ENCODE measurements at places on chromosomes 11 and 22. TPM values are rescaled to one million over a fixed set of nuclear protein-coding genes. Genes with fewer than 3 reads are reported as not detected.

GRCh38 chr11:67044496-67044895 lies 12.2 kb upstream of the RHOD start:
- no peak overlapping the region for H3K4me3 ChIP-seq
- peaks cover 3% of the 10 kb centered on the region for H3K36me3 ChIP-seq
- DNase-seq, result no peak
- H3K27me3 ChIP-seq, result no peaks in the 10 kb centered on the region
- H3K4me1 ChIP-seq, result peaks cover 28% of the 10 kb centered on the region

Gene SLC6A5
- not detected for total RNA-seq

GRCh38 chr22:25370322-25370721 lies 150.9 kb downstream of the CRYBB2 start:
- H3K27ac ChIP-seq, result no peak overlapping the region
- no peak for DNase-seq
- H3K27me3 ChIP-seq, result no peaks in the 10 kb centered on the region
- no peak overlapping the region for H3K4me3 ChIP-seq
- H3K36me3 ChIP-seq, result peaks cover 13% of the 10 kb centered on the region

GRCh38 chr22:33105501-33105911 lies 47.3 kb upstream of the SYN3 start:
- no peak overlapping the region for H3K4me3 ChIP-seq
- H3K27ac ChIP-seq, result no peak overlapping the region
- DNase-seq, result no peak
- H3K4me1 ChIP-seq, result no peaks in the 10 kb centered on the region
- H3K36me3 ChIP-seq, result no peaks in the 10 kb centered on the region

GRCh38 chr22:47073075-47073474 lies 310.6 kb downstream of the TBC1D22A start:
- H3K36me3 ChIP-seq, result peaks cover 20% of the 10 kb centered on the region
- no peaks in the 10 kb centered on the region for H3K27me3 ChIP-seq
- H3K4me3 ChIP-seq, result no peak overlapping the region
- no peak overlapping the region for H3K27ac ChIP-seq
- no peak for DNase-seq

Gene TMEM191C
- total RNA-seq, result 1.5 TPM

- H3K27me3 ChIP-seq, result no peaks in the 10 kb centered on the region
- H3K36me3 ChIP-seq, result peaks cover 2% of the 10 kb centered on the region
- peaks cover 10% of the 10 kb centered on the region for H3K4me1 ChIP-seq
- no peak for DNase-seq
- H3K27ac ChIP-seq, result no peak overlapping the region
- H3K4me3 ChIP-seq, result no peak overlapping the region
Measured at GRCh38 chr11:43818220-43818619, 62.4 kb upstream of the ALKBH3 start.

Gene CD44
- 176 TPM for total RNA-seq

DNA sequence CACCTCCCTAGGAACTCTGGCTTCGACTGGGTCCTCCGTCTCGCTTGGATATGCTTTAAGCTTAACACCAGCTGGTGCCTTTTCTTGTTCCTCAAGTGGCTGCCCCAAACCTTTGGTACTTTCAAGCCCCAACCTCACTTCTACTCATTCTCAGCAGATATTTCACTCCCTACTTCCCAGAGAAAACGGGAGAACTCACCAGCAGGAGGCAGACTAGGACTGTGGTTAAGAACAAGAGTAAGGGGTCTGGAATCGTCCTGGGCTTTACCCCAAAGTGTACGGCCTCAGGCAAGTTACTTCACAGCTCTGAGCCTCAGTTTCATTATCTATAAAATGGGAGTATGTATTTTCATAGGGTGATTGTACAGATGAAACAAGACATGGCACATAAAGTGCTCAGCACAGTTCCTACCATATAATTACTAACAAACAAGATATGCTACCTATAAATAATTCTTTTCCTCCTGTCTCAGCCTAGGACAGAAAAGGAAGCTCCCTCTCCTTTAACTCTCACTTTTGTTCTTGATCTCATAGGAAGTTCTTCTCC lies 37.8 kb downstream of the PAMR1 start:
- no peak overlapping the region for H3K4me3 ChIP-seq
- peaks cover 4% of the 10 kb centered on the region for H3K36me3 ChIP-seq
- no peak for DNase-seq
- H3K4me1 ChIP-seq, result peaks cover 31% of the 10 kb centered on the region

GRCh38 chr11:45745065-45745811 lies 59.7 kb upstream of the SLC35C1 start:
- peaks cover 2% of the 10 kb centered on the region for H3K36me3 ChIP-seq
- H3K27me3 ChIP-seq, result peaks cover 36% of the 10 kb centered on the region
- H3K4me3 ChIP-seq, result peak overlapping the region; percentile 54
- peaks cover 49% of the 10 kb centered on the region for H3K4me1 ChIP-seq
- no peak for DNase-seq

- no peak overlapping the region for H3K4me3 ChIP-seq
- H3K4me1 ChIP-seq, result no peaks in the 10 kb centered on the region
- DNase-seq, result peak; percentile 56
- H3K27ac ChIP-seq, result no peak overlapping the region
- peaks cover 19% of the 10 kb centered on the region for H3K27me3 ChIP-seq
Measured at GRCh38 chr11:70762810-70763209, 364.5 kb downstream of the CTTN start.

GRCh38 chr11:115112754-115113153 lies 391.5 kb downstream of the CADM1 start:
- no peak overlapping the region for H3K27ac ChIP-seq
- no peaks in the 10 kb centered on the region for H3K36me3 ChIP-seq
- peaks cover 13% of the 10 kb centered on the region for H3K27me3 ChIP-seq
- H3K4me3 ChIP-seq, result no peak overlapping the region
- H3K4me1 ChIP-seq, result no peaks in the 10 kb centered on the region

Gene C22orf23
- total RNA-seq, result not detected

Gene AAMDC
- 45.1 TPM for total RNA-seq

- peaks cover 94% of the 10 kb centered on the region for H3K4me1 ChIP-seq
- DNase-seq, result no peak
- peaks cover 11% of the 10 kb centered on the region for H3K36me3 ChIP-seq
- no peaks in the 10 kb centered on the region for H3K27me3 ChIP-seq
- peak overlapping the region; percentile 54 for H3K4me3 ChIP-seq
- H3K27ac ChIP-seq, result peak overlapping the region; percentile 99
Measured at GRCh38 chr11:73323464-73323863, 15.4 kb downstream of the ARHGEF17 start.

Data from chondrocyte (in vitro differentiated cells).